NCI-H1417 (cell line): ENCODE measurements at places on chromosomes 13 and 19.

GRCh38 chr19:39765091-39766076 is 13.3 kb upstream of the LEUTX start:
- DNase-seq = peak; percentile 44

DNA sequence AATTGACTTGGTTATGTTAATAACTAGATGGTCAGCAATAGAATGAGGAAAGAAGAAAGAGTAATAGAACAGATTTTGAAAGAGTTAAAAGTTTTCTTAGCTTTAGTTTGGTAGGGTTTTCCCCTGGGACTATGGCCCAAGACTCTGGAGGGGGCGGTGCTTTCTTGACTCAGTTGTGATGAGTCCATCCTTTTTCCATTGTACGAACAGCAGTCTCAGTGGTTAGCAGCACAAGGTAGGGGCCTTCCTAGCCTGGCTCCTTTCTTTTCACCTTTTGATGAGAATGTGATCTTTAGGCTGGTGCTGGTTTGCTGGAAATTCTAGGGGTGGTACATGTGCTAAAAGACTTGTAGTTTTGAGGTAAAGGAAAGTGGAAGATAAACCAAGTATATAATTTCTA is 38.8 kb downstream of the ZNF506 start:
- DNase-seq = no peak

GRCh38 chr19:17109962-17110598 is 34.5 kb downstream of the MYO9B start:
- no peak for DNase-seq

GRCh38 chr19:681029-682019 is 5.1 kb downstream of the FSTL3 start:
- peak; percentile 83 for DNase-seq

DNA sequence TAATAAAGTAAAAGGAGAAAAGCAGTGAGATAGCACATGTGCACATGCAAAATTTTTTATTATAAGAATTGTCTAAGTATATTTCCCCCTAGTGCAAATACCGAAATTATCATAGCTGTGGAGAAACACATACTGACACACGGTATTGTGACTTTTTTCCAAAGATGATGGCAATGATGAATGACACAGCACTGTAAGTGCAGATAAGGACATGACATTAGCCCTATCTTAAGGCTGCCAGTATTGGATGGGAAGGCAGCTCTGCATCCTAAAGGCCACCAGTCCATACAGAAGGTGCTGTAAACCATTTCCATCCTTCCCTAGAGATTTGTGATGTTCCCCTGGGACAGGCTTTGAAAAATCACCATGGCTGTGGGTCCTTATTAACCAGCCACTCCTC is 11.5 kb upstream of the MICU2 start:
- no peak for DNase-seq
